HFFc6 (cell line): ENCODE measurements at places on chromosomes 12 and 14. TPM values are rescaled to one million over a fixed set of nuclear protein-coding genes. Genes with fewer than 3 reads are reported as not detected.

CLEC9A gene
- not detected in 3 replicates for total RNA-seq

FOXN4 gene
- not detected in 3 replicates for total RNA-seq

TRIM9 gene
- total RNA-seq, result 0.03 TPM in 1 of 3 replicates, not detected in the others

KRT78 gene
- total RNA-seq, result 0.30 TPM in 1 of 3 replicates, not detected in the others

CD27 gene
- total RNA-seq, result 0.28 TPM in 1 of 2 replicates, not detected in the other

IRAK3 gene
- 0.83 to 3.7 TPM (median 1.3 TPM) in 3 replicates for total RNA-seq

AQP2 gene
- total RNA-seq, result not detected in 3 replicates

INSM2 gene
- not detected in 3 replicates for total RNA-seq

TMTC2 gene
- 0.75 to 3.0 TPM (median 2.6 TPM) in 3 replicates for total RNA-seq

PLBD1 gene
- not detected in 2 replicates for total RNA-seq

RNASE1 gene
- total RNA-seq, result not detected in 3 replicates

FANCM gene
- 5.6 to 8.4 TPM (median 5.9 TPM) in 3 replicates for total RNA-seq

ALX1 gene
- total RNA-seq, result not detected in 3 replicates

LTBR gene
- 97.5 to 127 TPM (median 116 TPM) in 3 replicates for total RNA-seq

ARHGDIB gene
- 1.0 to 3.5 TPM (median 1.3 TPM) in 3 replicates for total RNA-seq

LRIG3 gene
- 5.9 to 7.5 TPM (median 6.5 TPM) in 3 replicates for total RNA-seq

SERPINA12 gene
- not detected in 3 replicates for total RNA-seq
